Fibroblast of villous mesenchyme (primary cell): ENCODE measurements at places on chromosomes 3 and 15. TPM values are rescaled to one million over a fixed set of nuclear protein-coding genes. Genes with fewer than 3 reads are reported as not detected.

DNA sequence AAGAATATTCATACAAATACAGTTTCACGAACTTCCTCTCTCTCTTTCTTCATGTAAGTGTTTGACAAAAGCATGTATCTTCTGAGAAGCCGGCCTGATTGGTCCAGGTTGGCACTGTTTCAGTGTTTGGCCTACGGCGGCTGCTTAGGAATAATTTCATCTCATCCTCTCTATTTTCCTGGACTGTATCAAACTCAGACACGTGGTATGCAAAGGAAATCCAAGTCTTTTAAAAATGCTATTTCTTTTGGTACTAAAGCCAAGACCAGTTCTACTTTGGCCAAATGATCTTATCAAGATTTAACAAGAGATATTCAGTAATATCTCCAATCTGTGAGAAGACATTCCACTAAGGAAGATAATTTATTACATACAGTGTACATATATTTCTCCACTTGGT, 152.8 kb downstream of the TIGIT start:
- no peak for DNase-seq

DNA sequence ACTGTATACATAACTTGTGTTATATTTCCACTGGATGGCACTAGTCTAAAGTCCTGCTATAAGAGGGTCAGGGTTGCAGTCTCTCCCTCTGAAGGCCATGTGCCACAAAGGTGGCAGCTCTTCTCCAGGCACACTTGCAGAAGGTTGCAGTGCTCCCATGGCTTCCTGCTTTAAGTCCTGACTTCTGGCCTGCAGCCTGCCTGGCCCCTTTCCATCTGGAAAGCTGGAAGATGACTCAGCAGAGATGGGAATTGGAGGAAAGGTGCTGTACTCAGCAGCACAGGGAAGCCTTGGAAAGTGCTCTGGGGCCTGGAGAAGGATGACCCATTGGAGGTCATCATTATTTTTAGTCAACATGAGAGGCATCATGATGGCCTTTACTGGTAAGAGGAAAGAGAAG, 40.9 kb upstream of the MRPL3 start:
- DNase-seq, result peak; percentile 84

GRCh38 chr3:99938270-99938911, 120.7 kb downstream of the CMSS1 start:
- DNase-seq, result peak; percentile 46

DNA sequence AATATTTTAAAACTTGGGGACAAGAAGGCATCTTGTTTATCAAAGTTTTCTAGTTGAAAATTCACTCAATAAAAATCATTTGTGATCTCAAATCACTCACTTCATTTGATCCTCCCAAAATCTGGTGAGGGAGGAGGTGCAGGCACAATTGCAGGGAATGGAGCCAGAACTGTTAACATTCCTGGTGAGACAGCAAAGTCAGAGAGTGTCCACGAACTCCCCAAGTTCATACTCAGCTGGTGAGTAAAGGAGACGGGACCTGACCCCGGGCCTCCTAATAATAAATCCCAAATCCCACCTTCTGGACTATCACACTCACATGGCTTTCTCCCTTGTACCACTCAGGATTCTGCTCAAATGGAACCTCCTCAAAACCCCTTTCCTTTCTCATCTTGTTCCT, 252.3 kb upstream of the LRTM1 start:
- DNase-seq, result no peak

DNA sequence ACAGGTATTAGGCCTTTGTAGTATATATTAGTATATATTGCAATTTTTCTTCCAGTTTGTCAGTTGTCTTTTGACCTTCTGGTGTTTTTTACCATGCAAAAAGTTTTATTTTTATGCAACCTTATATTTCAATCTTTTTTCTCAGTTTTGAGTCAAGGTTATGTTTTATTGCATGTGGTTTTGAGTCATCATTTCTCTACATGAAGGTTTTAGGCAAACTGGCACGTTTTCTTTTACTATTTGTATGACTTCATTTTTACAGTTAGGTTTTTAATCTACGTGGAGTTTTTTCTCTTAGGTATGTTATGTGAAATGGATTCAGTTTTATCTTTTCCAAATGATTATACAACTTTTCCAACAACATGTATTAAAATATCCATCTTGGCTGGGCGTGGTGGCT, 36.8 kb upstream of the TCAIM start:
- DNase-seq, result no peak

DNA sequence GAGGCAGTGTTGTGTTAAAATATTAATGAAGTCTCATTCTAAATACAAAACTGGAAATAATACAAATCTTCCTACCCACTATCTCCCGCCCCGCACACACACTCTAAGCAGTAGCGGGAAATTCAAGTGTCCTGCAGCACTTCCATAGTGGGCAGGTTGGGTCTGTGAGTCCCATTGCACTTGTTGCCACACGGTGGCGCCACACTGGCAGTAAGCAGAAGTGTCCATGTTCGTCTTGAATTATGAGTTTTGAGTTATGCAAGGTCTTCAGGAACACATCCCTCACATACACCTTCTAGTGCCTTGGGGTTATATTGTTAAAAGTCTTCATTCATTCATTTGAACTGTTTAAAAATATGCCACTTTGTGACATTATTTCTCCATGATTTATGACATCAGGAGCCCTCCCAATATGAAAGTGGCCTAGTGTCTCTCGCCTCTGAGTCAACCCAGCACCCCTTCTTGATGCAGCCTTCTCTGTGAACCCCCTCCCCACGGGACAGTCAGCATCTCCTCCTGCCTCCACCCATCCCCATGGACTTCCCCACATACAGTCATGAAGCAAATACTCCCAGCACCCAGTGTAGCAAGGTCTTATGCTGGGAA, 17.6 kb upstream of the CCDC174 start:
- DNase-seq, result peak; percentile 76

- peak; percentile 61 for DNase-seq
These were observed 14.0 kb downstream of the ITPR1 start for GRCh38 chr3:4507024-4507596.

- DNase-seq, result no peak
These were observed 797 bp downstream of the PAQR9 start for GRCh38 chr3:142962520-142963233.

DNA sequence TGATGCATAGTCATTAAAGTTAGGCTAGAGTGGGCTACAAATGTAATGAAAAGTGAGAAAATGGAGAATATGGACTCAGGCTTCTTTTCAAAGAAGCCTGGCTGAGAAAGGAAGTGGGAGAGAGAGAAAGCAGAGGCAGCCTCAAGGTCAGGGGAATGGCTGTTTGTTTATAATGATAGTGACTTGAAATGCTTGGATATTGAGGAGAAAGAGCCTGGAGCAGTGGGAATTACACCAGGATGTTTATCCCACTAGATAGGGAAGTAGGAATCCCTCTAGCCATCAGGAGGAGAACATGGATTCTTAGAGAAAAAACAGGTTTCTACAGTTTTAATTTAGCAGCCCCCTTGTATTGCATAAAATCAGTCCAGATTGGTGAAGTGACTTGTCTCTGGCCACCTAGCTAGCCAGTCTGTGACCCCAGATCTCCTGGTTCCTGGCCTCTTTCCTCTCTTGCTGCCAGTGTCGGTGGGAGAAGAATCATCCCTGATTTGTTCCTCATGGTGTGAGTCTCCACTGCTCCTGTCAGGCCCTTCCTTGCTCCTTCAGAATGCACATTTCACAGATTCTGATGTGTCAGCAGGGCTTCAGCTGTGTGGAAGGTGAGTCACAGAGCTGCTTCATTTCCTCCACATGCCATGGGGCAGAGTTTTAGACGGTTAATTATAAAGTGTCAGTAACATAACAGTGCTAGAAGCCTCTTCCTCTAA, 32.9 kb downstream of the SEMA6D start:
- DNase-seq, result peak; percentile 66

DNA sequence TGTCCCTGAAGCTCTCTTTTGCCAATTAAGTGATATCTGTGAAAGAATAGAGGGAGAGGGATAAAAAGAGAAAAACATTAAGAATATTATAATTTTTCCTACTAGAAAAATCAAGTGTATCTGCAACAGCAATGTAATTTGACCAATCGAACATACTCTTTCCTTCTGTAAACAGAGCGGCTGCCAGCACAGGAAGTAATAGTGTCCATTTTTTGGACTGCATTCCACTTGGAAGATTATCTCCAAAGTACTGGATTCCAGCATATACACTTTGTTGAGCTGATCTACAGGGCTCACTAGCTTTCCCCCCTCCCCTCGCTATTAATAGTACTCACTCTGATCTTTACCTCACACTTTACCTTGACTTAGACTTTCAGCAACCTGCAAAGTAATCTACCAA, 90.4 kb downstream of the SUCLG2 start:
- DNase-seq, result no peak

DNA sequence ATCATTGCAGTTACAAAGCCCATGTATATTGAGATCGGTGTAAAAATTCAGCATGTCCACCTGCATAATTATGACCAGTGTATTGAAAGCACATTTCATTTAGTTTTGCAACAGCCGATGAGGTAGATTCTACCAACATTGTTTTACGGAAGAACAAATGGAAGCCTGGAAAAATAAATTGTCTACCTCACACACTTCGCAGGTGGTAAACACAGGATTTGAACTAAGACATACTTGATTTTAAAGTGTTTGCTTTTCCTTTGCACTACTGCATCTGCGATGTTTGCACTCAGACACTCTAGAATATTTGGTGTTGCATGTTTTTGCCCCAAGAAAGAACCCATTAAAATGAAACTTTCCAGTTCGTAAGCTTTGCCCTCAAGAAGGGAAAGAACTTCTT, 148.4 kb downstream of the PGPEP1L start:
- no peak for DNase-seq

GRCh38 chr3:110184536-110184935, 847.2 kb upstream of the DPPA4 start:
- no peak for DNase-seq

- DNase-seq, result no peak
These were observed 232.9 kb upstream of the GPR149 start for GRCh38 chr3:154662851-154663250.

DNA sequence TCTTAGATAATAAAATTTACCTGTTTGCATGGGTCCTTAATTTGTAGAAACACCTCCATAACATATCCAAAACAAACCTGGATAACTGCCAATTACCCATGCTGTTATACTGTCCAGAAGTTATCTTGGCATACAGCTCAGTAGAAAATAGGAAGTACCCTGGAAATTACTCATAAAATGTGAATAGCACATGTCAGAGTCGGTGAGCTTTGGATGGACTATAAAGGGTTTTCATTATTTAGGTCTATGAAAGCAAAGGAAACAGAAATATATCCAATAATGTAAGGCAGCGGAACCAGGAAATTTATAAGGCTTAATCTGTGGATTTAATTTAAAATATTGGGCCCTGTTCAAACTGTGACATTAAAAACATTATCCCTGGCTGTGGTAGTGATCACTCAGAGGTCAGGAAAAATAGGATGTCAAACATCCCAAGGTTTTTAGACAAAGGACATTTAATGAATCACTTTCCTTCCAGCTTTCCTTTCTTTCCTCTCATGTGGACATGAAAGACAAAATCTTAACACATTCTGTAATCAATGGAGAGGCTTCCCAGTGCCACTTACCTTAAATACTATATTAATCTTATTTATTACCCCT, 459.0 kb upstream of the DPH6 start:
- no peak for DNase-seq

DNA sequence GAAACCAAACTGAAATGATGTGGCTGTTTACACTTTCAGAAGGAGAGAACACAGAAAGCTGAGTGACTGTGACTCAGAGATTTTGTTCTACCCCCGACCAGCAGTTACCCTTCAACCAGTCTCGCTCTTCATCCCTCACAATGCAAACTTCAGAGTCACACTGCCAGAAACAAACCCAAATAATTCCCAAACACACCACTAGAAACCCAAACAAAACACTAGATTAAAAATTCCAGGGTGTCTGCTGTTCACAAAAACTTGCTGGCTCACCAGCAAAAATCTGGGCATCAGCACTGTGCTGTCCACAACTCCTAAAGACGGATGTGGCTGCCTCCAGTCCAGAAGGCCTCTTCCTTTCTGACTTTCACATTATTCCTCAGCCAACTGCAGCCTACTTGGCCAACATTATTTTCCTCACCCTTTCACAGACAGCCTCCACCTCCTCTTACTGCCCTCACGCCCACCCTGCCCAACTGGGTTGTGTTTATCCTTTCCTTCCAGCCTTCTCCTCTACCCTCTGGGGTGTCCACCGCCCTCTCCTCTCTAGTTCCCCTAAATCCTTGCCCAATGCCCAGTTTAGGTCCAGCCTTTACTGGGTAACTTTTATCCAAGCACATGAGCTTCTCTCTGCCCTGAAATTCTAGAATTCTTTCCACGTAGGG, 71.4 kb downstream of the MECOM start:
- DNase-seq, result no peak

- no peak for DNase-seq
These were observed 13.4 kb upstream of the BMF start for GRCh38 chr15:40121911-40122638.

- DNase-seq, result no peak
These were observed 76.4 kb downstream of the LSM3 start for GRCh38 chr3:14254812-14255702.

DNA sequence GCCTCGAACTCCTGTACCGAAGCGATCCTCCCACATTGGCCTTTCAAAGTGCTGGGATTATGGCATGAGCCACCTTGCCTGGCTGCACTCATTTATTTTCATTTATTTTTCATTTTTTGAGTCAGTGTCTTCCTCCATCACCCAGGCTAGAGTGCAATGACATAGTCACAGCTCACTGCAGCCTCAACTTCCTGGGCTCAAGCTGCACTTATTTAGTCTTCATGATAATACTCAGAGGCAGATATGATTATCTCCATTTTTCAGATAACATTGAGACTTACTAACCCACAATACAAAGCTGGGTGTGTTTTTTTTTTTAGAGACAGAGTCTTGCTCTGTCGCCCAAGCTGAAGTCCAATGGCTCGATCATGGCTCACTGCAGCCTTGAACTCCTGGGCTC, 10.0 kb downstream of the PRKCI start:
- DNase-seq, result peak; percentile 36

- no peak for DNase-seq
These were observed 39.0 kb downstream of the KIF9 start for GRCh38 chr3:47243419-47244147.

DNA sequence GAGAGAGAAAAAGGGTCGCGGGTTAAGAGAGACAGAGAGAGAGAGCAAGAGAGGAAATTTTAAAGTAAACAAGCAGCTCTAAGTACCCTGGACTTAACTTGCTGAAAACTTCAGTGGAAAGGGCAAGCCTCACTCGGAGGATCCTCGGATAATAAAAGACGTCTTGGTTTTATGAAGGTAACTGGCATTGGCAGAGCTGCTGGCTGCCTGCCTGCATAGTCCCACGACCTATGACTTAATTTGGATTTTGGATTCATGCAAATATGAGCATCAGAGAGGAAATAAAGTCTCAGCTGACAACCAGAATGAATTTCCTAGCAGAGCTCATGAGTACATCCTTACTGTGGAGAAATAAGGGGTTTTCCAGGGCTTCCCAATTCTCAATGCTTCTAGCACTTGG, 95.1 kb upstream of the PDZRN3 start:
- peak; percentile 41 for DNase-seq

- DNase-seq, result no peak
These were observed 26.8 kb downstream of the TRANK1 start for GRCh38 chr3:36918050-36918449.

GRCh38 chr3:17832016-17832415, 89.6 kb upstream of the TBC1D5 start:
- no peak for DNase-seq

Gene APBA2
- total RNA-seq, result 4.7 and 10.0 TPM in 2 replicates

Gene KLHL6
- total RNA-seq, result not detected in 2 replicates

Gene STAB1
- total RNA-seq, result under 0.01 and 0.43 TPM in 2 replicates

Gene PTPRG
- total RNA-seq, result 31.2 and 41.0 TPM in 2 replicates

Gene TTC23
- total RNA-seq, result 20.9 and 28.5 TPM in 2 replicates

Gene CPN2
- not detected in 2 replicates for total RNA-seq

Gene APOD
- 1.3 and 3.5 TPM in 2 replicates for total RNA-seq

Gene ADCY5
- total RNA-seq, result 0.32 and 0.43 TPM in 2 replicates

Gene SPATA12
- not detected in 2 replicates for total RNA-seq

Gene LMCD1
- total RNA-seq, result 95.0 and 170 TPM in 2 replicates

Gene TERC
- 168 and 175 TPM in 2 replicates for total RNA-seq

Gene FRMD5
- 1.3 and 1.9 TPM in 2 replicates for total RNA-seq
